ENCODE measurements at places on chromosomes 3 and 15.

GRCh38 chr15:80020731-80021130 is 38.7 kb upstream of the ZFAND6 start:
- DNase-seq: no peak

DNA sequence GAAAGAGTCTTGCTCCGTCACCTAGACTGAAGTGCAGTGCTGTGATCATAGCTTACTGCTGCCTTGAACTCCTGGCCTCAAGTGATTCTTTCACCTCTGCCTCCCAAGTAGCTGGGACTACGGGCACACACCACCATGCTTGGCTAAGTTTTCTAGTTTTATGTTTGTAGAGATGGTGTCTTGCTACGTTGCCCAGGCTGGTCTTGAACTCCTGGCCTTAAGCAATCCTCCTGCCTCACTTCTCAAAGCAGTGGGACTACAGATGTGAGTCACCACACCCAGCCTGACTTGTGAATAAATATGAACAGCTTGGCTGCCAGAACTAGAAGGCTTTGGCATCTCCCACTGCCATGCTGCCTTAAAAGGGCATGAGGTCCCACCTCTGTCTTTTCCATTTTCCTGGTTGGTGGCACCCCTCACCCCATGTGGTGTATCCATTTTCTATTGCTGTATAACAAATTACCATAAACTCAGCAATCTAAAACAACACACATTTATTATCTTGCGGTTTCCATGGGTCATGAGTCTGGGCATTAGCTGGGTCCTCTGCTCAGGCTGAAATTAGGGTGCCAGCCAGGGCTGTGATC is 44.3 kb downstream of the PTPRG start:
- no peak for DNase-seq

DNA sequence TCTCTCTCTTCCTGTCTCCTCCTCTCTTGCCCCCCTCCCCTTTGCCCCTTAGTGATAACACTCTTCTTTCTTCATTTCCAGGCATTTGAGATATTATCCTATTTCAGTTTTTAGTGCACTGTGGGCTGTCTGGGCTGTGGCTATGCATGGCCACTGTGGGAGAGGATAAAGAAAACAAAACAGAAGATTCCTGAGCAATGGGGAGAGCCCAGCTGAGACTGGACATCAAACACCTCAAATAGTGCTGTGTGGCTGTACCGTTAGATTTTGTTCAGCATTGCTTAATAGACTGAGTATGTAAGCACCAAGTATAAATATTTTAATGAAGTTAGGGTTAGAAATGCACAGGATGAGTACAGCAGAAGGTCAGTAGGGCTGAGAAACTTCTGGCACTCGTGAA is 7.9 kb upstream of the GBE1 start:
- DNase-seq: no peak

GRCh38 chr3:82629937-82630336 is 868.5 kb upstream of the GBE1 start:
- no peak for DNase-seq

- no peak for DNase-seq
These were observed 139.7 kb downstream of the SNRPN start for GRCh38 chr15:25094519-25094918.

DNA sequence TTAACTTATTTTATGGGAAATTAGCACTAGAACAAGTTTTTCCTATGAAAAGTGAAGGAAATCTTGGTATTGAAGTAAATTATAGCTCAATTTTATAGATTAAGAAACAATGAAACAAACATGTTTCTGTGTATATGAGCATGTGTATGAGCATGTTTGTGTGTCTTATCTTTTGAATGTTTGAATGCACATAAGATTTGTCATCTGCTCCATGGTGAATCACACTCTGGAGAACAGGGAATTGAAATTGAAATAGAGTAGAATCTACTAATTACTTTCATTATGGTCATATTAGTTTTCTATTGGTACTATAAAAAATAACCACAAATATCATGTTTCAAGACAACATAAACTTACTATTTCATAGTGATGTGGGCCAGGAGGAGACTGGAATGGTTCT is 646.6 kb downstream of the OTOL1 start:
- no peak for DNase-seq

DNA sequence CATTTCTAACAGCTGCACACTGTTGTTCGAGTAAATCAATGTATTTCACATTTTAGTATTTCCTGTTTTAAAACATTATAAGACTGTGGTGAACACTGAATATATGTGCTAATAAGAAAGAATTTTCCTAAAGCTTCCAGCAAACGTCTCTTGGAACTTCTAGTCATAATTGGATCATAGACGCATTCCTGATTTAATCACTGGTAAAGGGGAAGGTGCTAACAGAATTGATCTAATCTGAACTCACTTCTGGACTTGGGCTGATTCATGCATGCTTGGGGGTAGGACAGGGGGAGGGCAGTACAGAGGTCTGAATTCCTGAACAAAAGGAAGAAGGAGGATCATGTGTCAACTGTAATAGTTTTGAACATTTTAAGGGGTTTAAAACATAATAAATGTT is 7.3 kb upstream of the LEKR1 start:
- no peak for DNase-seq

- peak; percentile 83 for DNase-seq
These were observed 68.3 kb upstream of the CHD2 start for GRCh38 chr15:92831655-92832328.

GRCh38 chr3:127089486-127090145 is 103.3 kb upstream of the PRR23E start:
- DNase-seq: no peak

- no peak for DNase-seq
These were observed 175.5 kb downstream of the KCNMB2 start for GRCh38 chr3:178711753-178712152.

- DNase-seq: no peak
These were observed 45.7 kb downstream of the UBP1 start for GRCh38 chr3:33394403-33395054.

- no peak for DNase-seq
These were observed 314.7 kb downstream of the PYDC2 start for GRCh38 chr3:191775451-191776233.

DNA sequence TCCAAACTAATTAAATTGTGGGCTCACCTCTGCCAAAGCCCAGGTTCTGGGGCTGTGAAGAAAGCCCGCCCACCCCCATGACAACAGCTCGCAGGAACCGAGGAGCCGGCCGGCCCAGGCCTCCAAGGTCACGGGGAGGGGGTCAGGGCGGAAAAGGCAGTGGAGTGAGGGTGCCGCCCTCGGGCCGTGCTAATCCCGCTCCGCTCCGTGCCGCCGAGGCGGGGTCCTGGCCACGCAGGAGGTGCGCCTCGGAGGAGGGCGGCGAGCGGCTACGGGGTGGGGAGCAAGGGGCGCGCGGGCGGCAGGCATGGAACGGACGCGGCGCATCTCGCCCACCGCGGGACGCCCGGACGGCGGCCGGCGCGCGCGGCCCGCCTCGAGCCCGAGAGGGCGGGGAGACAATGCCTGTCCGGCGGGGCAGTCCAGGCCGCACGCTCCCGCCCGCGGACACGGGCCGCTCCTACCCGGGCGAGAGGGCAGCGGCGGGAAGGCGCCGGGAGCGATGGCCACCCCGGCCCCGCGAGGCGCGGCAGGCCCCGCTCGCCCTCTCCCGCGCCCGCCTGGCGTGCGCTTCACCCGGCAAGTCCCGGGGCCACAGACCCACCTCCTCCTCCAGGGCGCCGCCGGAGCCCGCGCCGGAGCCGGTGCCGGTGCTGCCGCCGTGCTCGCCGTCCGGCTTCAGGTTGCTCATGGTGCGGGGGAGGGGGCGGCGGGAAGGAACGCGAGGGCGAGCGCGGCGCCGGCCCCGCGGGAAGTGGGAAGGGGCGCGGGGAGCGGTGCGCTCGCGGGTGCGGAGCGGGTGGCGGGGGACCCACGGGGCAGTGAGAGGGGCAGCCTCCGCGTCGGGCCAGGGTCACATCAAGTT is 528 bp downstream of the RBPMS2 start:
- no peak for DNase-seq

DNA sequence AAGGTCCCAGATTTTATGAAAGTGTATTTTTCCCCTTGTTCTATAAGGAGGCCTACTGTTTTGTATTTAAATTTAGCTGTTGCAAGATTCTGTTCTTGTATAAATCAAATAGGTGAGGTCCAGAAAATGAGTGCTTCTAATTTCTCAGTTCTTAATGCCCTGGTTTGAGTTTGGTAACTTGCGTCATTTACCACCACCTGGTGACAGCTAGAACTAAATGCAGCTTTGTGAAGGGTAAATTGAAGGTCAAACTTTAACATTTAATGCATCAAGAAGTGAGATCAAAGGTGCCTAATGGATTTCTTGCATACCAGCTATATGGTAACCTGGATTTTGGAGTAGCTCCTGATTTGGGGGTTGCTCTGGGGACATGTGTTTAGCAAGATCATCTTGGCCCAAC is 50.7 kb upstream of the POLR2M start:
- no peak for DNase-seq

GRCh38 chr3:9903904-9904303 is 1.3 kb downstream of the IL17RE start:
- DNase-seq: no peak

- no peak for DNase-seq
These were observed 53.8 kb upstream of the MAP4 start for GRCh38 chr3:48070030-48070429.

- DNase-seq: no peak
These were observed 297.2 kb downstream of the FHIT start for GRCh38 chr3:60954048-60954447.

DNA sequence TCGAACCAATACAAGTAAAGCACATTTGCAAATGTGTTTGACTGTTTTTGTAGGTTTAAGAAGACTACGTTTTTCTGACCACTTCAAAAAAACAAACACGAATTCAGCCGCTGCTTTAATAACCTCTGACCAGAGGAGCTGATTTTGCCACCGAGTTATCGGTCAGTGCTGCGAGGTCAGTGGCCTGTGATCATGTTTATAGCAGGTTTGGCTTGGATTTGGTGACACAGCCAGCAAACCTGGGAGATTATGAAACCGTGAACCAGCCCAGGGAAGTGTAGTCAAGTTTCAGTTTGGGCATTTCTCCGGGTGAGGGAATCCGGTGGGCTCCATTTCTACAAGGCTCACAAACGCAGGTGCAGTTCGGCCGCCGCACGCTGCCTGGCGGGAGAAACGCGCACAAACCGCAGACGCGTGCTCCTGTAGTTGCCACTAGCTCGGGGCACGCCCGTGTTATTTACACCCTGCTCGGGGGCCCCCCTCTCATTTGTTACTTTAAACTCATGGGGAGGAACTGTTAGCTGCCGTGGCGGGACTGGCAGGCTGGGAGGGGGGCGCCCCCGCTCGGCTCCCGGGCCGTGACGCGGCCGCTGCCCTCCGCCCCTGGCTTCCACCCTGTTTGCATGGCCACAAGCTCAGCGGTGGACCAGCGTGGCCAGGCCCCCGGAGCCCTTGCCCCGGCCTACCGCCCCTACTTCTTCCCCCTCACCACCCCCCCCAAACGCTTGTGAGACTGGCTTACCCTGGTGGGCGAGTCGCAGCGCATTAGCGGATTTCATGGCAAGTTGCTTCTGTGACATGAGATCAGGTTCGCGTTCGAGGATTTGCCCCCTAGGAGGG is 13.6 kb upstream of the ONECUT1 start:
- DNase-seq: no peak

- DNase-seq: no peak
These were observed 33.4 kb downstream of the IGDCC3 start for GRCh38 chr15:65344214-65344913.

GRCh38 chr3:58899159-58899952 is 150.5 kb downstream of the CFAP20DC start:
- no peak for DNase-seq

GRCh38 chr15:98554272-98555172 is 93.8 kb upstream of the IGF1R start:
- no peak for DNase-seq

DNA sequence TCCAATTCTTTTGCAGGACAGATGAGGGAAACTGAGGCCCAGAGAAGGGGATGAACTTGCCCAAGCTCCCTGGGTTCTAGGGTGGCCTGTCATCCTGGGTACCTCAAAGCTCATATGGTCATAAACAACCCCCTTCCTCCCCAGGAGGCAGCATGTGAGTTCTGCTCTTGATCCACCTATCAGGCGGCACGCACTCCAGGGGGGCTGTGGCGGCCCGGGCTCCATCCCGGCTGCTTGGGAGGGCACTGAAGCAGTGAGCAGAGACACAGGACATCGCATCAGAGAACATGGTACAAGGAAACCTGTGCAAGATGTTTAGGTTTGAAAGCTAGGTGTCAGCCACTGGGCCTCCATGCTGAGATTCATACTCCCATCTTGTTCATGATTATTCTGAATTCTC is 34.2 kb downstream of the CPN2 start:
- no peak for DNase-seq

- no peak for DNase-seq
These were observed 21.4 kb upstream of the NR2C2 start for GRCh38 chr3:14925729-14926591.

DNA sequence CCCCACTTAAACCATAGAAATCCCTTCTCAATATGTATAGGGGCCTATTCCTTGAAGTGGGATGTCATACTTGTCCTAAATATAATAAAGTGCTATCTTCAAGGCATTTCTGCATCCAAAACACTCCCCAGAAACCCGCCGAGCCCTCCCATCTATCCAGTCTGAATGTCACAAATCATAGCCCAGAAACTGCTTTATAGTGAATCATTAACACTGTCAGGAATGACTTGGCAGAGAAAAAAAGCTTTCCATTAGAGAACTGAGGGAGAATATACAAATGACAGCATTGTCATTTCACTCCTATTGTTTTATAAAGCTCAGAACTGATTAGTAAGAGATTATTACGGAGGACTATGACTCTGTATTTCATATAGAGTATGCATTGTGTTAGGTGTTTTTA is 48.4 kb upstream of the MEIS2 start:
- no peak for DNase-seq

DNA sequence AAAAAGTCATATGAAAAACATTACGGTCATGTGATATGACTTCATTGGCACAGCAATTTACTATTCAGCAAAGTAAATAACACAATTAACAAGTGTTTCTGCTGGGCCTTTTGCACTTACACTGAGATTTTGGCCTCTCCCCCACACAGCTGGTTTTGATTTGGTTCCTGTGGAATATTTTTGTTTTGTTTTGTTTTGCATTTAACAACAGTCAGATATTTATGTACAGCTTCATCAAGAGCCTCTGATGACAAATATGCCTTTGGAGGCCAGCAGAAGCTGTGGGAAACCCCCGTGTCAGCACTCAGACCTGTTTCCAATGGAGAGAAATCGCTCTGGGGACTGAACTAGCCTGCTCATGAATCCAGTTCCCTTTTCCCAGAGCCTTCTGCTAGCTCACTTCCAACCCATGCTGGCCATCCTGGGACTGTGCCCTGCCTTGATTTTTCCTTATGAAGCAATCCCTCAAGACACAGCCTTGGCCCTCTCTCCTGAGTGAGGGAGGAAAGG is 161.9 kb downstream of the ATG7 start:
- no peak for DNase-seq

- no peak for DNase-seq
These were observed 233.3 kb upstream of the NR2E3 start for GRCh38 chr15:71577071-71577470.

All from T-helper 1 cell (primary cell).